NCI-H1105 (cell line): ENCODE measurements at places on chromosomes 16 and 17.
A peak's percentile ranks its signal among the peaks of the same experiment; 100 is the strongest.

DNA sequence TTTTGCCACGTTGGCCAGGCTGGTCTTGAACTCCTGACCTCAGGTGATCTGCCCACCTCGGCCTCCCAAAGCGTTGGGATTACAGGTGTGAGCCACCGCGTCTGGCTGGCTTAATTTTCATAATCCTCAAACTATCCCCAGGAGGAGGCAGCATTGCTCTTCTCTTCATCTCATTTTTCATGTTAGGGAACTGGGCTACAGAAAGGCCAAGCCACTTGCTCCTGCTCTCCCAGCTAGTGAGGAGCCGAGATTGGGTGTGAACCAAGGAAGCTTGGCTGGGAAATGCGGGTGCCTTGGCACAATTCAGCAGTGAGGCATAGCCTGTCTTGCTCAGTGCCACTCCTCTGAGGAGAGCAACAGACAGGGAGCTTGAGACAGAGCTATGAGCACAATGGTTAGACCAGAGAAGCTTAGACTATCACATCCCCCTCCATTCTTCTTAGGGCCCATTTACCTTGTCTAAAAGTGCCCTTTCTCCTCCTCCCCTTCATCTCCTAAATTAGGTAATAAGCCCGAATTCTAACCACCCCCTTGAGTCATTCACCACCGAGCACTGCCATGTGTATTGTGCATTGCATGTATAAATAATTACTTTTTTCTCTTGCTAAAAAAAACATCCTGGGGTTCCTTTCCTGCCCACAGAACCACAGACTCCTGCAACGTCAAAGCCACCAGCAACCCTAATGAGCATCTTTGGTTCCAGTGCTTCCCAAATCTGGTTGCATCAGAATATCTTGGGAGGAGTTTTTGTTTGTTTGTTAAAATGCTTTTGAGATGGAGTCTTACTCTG, 20.0 kb upstream of the KIF19 start:
- DNase-seq = no peak

DNA sequence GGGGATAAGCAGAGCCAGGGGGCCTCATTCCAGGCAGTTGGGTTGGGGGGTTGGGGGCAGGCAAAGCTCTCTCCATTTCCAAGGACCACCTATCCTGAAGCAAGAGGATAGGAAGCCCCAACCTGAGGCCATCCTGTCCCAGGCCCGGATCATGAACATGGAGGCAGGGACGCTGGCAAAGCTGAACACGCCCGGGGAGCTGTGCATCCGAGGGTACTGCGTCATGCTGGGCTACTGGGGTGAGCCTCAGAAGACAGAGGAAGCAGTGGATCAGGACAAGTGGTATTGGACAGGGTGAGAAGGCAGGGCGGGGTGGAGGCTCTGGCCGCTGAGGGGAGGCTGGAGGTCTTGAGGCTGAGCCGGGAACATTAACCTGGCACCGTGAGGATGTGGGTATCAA, 3.6 kb upstream of the CHAD start:
- DNase-seq = no peak

GRCh38 chr16:67384778-67385510, 8.4 kb downstream of the TPPP3 start:
- DNase-seq = no peak

GRCh38 chr17:1643293-1643998, 2.1 kb downstream of the SCARF1 start:
- peak; percentile 24 for DNase-seq

DNA sequence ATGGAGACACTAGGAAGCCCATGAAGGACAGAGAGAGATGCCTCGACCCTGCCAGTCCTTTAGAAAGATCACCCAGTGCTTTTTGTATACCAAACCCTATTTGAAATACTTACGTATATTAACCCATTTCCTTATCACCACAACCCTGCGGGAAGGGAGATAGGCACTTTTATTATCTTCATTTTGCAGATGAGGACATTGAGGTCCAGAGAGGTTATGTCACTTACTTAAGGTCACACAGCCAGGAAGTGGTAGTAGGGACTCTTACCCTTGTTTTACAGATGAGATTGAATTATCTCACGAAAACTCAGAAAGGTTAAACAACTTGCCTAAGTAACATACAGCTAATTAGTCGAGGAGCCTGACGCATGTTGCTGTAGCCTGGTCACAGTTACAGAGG, 38.2 kb downstream of the IL4R start:
- DNase-seq = no peak

DNA sequence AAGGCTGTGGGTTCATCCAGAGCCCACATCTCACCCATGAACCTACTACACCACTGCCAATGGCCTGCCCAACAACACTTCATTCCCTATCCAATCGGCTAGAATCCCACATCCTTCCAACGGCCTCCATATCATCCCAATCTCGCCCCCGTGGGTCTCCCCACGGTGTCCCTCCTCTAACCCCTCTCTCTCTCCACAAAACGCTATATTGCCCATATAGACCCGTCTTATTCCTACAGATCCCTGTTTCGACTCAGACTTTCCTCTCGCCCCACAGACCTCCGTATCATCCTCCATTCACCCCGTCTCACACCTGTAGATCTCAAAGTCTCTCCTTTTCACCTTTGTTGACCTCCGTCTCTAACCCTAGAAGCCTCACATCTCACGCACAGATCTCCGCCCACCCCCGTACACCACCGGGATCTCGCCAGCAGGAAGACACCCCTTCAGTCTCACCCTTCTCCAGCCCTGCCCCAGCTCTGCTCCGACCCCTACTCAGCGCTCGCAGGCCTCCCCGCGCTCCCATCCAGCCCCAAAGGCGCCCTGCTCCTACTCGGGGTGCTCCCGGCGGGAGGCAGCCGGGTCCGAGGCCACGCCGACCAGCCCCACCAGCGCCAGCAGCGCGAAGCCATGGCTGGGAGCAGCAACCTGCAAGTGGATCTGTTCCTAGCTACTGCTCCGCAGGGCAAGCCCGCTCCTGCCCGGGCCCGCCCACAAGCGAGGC, at the start of gene FDXR:
Gene FDXR (minus strand): TSS at position 682 of the 724 bp plus-strand sequence. CDS start 50 bp downstream, at position 632.
- no peak for DNase-seq

DNA sequence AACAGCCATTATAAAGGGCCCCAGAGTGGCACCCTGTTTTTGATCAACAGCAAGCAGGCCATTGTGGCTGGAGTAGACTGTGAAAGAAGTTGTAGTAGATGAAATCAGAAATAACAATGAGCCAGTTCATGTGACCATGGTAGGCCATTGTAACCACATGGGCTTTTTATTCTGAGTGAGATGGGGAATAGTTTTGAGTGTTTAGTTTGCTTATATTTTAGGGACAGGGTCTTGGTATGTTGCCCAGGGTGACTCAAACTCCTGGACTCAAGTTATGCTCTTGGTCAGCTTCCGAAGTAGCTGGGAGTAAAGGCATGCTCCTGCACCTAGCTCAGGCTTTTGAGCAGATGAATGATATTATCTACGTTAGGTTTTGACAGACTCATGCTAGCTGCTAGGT, 12.0 kb downstream of the CBFB start:
- no peak for DNase-seq

DNA sequence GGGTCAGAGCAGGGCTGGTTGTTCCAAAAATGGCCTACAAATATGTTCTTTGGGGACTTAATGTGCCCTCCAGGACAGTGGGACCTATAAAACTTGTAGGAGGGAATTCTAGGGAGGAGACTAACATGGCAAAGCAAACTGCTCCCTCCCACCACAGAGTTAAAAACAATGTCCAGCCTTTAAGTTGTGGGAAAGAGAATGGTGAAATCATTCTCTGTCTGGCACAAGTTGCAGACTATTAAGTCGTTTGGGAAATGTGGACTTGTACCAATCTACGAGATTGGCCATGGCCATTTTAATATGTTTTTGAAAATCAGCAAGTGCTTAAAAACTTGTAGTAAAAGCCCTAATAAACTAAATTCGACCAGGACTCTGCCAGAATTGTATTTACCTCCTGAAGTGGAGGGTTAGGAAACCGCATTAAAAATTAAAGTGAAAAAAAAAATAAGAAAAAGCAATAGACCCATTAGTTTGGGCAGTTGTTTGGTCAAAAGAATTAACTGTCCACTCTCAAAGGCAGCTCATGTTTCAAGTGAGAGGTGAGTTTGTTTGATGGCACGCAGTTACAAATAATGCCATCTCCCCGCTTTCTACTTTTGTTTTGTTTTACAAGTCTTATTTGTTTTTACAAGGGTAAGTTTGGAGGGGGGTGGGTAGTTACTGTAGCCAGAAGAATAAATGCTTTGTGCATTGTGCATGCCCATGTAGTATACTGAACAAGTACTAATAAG, 32.4 kb downstream of the ANKFN1 start:
- DNase-seq = no peak

DNA sequence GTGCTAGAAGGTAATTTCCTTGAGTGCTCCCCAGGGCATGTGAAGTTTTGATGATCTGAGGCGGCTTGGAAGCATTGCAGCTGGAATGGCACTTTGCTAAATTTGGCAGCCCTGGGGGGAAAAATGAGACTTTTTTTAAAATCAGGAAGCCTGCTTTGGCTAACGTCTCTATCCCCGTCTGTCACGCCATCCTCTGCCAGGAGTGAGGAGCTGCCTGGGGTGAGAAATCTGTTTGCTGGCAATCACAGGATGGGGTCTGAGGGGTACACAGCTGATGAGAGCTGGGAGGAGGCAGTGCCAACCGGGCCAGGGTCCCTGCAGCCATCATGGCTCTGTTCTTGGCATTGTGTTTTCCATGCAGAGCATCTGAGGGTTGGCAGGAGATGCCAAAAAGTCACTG, 2.0 kb downstream of the ABCC12 start:
- no peak for DNase-seq

DNA sequence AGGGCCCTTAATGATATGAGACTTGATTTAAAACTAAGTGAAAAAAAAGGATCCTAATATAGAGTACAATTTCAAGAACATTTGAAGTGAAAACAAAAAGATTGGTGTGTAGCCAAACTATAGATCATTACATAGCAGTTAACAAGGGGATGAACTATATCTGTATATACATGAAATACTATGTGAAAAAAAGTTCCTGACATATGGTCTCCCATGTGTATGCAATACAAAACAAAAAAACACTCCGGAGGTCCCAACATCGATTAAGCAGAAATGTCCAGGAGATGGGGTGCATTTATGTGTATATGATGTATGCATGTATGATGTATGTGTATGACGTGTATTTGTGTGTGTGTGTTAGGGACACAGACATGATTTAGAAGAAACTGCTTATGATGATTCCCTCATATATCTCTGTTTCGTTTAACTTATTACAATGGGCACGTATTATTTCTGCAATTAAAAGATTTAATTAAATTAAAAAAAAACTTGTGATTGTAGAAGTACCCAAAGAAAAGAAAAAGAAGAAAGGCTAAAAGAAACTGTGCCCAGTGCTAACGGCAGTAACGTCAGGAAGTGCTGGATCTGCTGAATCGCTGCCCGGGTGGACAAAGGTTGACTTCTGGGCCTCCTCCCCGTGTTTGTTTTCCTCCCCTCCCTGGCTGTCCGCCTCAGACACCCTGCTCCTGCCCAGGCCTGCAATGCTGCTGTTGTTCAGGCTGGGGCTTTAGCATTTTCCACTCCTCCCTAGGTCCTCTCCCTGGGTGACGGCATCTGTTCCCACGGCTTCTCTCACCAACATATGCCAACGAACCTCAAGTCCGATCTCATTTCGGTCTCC, 36.9 kb downstream of the TBX4 start:
- no peak for DNase-seq

GRCh38 chr17:56902348-56902747, 11.5 kb downstream of the TRIM25 start:
- no peak for DNase-seq

DNA sequence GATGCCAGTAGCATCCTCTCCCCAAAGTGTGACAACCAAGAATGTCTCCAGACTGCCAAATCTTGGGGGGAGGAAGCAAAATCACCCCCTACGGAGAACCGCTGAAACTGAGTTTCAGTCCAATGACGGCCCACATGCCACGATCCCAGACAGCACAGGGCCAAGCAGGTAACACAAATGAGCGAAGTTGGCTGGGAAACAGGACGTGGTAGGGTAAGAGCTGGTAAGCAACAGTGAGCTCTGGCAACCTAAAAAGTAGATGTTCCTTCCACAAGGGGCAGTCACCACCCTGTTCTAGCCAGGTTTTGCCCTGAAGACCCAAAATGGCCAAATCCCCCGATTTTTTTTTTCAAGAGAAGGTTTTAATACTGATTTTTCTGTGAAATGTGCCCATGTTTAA, 25.4 kb downstream of the ZFHX3 start:
- DNase-seq = no peak

- DNase-seq = no peak
Measured at GRCh38 chr17:8311131-8311790, 1.2 kb downstream of the ARHGEF15 start.

DNA sequence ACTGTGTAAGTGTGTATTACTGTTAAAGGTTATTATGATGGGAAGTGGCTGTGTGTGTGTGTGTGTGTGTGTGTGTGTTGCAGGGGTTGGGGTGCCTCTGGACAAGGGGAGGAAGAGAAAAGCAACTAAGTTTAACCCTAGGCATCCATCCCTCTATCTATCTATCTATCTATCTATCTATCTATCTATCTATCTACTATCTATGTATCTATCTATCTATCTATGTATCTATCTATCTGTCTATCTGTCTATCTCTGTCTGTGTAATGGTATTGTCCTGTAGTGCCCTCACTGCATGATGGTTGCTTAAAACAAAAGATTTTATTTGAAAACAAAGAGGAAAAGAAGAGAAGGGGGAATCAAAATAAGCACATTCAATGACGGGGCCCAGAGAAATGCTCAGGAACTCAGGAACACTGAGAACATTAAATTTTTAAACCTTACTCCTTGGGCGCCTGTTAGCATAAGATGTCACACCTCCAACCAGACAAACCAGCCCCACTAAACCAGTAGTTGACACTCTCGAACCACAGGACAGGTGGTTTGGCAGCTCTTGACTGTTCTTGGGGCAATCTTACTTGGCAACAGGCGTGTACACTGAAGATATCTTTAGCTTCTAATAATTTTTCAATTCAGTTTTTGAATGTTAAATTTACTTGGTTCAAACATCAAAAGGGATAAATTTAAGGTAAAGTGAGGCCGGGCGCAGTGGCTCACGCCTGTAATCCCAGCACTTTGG, 5.1 kb upstream of the RPL26 start:
- DNase-seq = no peak

GRCh38 chr16:81005610-81006161, 999 bp downstream of the CMC2 start:
- DNase-seq = no peak

DNA sequence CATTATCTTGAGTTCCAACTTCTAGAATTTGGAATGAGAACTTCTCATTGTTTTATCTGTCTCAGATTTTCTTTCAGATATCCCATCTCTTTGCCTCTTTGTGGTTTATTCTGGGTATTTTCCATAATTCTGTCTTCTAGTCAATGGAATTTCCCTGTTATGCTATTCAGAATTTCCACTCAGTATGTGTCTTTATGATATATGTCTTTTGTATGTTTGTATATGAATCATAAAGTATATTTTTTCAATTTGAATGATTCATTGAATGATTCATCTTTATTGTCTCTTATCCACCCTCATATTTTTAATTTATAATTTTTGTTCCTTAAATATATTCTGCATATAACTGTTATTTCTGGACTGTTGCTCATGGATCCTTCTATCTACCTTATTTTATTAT, 729.7 kb upstream of the GOT2 start:
- no peak for DNase-seq

- DNase-seq = peak; percentile 31
Measured at GRCh38 chr17:27381007-27381501, 75.2 kb upstream of the KSR1 start.
